ENCODE measurements at places on chromosomes 12 and 14.

DNA sequence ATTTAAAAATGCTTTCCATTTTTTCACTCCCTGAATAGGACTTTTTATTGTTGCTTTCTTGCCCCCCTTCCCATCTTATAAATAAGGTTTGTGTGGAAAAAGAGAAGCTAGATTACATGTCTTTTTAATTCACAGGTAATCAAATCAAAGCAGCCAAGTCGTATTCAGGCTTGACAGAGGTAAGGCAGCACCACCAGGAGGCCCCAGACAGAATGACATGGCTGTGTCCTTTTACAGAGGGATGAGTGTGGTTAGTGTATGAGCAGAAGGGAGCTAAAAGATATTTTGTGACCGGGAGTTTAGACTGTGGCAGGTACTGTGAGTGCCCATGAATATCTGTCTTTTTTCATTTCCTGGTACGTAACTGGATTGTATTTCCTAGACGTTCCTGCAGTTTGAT lies 596.1 kb downstream of the ETNK1 start:
- no peak for DNase-seq

DNA sequence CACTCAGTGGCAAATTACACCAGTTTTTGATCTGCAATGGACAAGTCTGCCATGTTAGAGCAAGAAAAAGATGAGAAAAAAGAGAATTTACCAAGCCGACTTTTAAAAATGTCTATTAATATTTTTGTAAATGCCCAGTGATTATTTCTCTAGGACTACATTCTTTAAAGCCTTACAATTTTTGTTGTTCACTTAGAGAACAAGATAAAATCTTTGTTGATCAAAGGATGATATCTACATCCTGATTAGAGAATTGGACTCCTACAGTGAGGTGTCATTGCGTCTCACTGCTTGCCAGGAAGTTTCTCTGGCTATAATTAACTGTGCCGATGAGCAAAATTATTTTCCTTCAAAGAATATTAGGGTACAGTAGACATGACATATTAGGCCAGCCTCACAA lies 1.7 kb upstream of the CFAP54 start:
- no peak for DNase-seq

DNA sequence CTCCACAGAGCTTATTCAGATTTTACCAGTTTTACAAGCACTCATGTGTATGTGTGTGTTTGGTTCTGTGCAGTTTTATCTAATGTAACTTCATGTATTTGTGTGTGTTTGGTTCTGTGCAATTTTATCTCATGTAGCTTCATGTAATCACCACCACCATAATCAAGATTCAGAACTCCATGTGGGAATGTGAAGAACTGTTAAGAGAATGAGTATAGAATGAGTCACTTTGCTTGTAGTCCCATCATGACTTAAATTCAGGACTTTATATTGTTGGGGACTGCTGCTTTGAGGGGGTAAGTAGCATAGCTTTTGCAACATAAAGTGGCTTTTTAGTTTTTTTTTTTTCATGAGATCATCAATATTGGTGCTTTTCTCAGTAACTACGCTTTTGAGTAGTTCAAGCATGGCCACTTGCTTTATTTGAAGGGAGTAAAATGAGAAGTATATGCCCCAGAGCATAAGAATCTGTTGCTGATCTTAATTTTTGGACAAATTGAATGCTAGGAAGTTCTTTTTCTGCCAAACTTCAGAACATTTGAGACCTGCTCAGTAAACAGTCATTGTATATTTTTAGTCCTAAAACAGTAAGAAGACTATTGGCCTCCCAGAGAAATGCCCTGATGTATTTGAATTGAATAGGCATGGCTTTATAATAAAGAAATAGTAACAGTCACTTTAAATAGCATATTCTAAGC lies 28.8 kb downstream of the PROX2 start:
- DNase-seq: no peak

DNA sequence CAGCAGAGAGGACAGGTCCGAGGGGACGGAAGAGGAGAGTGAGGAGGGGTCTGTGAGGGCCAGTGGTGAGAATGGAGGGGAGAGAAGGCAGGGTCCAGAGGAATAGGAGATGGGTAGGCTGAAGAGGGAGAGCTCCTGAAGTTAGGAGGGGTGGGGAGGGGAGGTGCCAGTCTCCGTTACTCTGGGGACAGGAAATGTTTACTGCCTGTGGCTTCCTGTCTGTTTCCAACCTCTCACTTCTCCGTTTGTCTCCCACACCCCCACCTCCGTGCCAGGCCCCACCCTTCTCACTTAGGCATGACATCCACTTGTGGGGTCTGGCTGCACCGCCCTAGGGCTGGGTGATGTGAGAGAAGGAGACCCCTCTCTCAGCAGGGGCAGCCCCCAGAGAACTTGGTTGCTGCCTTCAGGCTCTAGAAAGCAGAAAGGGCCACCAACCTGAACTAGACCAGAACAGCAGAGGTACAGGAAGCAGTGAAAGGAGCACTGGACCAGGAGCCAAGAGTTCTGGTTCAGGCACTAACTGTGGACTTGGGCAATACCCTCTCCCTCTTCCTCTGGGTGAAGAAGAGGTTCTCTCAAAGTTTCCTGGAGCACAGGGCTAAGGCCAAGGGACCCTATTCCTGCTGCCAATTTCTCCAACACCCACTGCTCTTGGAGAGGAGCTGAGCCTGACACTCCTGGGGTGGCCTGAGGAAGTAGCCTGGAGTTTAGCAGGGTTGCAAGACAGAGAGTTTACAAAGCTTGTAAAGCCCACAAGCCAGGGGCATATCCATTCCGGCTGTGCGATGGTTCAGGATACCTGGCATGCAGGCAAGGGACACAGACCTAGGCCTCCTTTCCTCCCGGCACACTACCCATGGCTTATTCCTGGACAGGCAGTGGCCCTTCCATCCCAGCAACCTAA lies 5.5 kb downstream of the ITGA5 start:
- DNase-seq: peak; percentile 82

DNA sequence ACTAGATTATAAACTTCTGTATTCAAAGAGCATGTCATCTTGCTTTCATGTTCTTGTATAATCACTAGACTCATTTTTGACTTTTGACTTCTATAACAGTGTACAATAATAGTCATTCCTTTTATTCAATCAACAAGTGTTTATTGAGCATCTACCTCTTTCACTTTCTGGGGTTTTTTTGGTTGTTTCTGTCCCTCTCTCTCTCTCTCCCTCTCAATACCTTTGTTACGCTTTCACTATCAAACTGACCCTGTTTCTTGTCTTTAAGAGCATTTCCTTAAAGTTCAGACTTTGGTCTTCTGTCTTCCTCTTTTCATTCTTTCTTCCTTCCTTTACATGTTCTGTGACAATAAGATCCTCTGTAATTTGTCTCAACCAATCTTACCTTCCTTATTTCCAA lies 49.5 kb downstream of the GPR137C start:
- no peak for DNase-seq

- no peak for DNase-seq
Measured at GRCh38 chr14:37584211-37585100, 10.6 kb downstream of the FOXA1 start.
